CD4-positive, alpha-beta T cell (primary cell): ENCODE measurements at places on chromosomes 6 and 20. TPM values are rescaled to one million over a fixed set of nuclear protein-coding genes. Genes with fewer than 3 reads are reported as not detected.
A peak's percentile ranks its signal among the peaks of the same experiment; 100 is the strongest.

The AIF1 gene
- total RNA-seq: 31.8 TPM

- no peak for DNase-seq
These were observed 229.4 kb downstream of the TBC1D7 start for GRCh38 chr6:13098793-13099570.

DNA sequence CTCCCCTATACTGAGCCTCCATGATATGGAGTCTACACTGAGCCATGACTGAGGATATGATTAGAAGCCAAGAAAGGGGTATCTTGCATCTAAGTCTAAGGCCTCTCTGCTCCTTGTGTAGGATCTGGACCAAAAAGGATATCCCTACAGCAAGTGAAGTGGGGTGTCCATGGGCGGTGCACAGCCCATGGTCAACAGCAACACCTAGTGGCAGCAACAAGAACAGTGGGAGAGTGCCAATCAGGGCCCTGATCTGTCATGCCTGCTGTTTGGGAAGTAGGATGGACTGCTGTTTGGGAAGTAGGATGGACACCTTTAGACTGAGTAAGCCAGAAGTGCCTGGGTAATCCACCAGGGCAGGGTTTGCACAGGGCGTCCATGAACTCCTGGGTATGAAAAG is 22.4 kb downstream of the PTGIS start:
- DNase-seq: no peak

The LPA gene
- not detected for total RNA-seq

The ADGB gene
- not detected for total RNA-seq

The MDFI gene
- not detected for total RNA-seq

DNA sequence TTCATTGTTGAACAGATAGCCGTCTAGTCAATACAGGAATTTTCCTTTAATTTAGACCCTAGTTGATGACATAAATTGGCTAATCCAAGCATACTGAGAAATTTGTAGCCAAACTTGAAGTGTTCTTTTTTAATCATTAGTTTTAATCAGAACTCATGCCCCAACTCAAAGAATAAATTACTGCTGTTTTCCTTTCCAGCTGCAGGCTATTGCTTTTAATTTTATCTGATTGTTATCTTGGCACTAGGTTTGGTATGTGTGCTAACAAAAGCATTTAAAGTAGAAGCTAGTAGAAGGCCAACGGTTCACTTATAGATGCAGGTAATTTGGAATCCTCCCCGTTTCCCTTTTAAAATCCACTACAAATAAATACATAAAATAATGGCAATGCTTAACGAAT is 188.5 kb downstream of the CD109 start:
- no peak for DNase-seq

DNA sequence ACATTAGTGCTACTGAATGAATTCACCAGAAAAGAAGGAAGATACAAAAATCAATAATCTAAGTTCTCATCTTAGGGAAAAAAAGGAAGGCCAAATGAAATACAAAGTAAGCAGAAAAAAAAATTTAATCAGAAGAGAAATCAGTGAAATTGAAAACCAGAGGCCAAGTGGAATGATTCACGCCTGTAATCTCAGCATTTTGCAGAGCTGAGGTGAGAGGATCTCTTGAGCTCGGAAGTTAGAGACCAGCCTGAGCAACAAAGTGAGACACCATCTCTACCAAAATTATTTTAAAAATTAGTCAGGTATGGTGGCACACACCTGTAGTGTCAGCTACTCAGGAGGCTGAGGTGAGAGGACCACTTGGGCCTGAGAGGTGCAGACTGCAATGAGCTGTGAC is 21.2 kb upstream of the ASF1A start:
- DNase-seq: no peak

- peak; percentile 41 for DNase-seq
These were observed 368.9 kb downstream of the LAMA2 start for GRCh38 chr6:129251669-129252376.

The PDE10A gene
- total RNA-seq: not detected

GRCh38 chr6:25934156-25934555 is 3.7 kb upstream of the SLC17A2 start:
- no peak for DNase-seq

GRCh38 chr20:63915471-63915870 is 20.5 kb downstream of the DNAJC5 start:
- DNase-seq: no peak

GRCh38 chr6:110660066-110660655 is 155.1 kb downstream of the CDK19 start:
- no peak for DNase-seq
